Stimulated activated naive B cell treated with anti-CD40 and anti-IgM and Interleukin-4, amounts not matched to agents 10 μg/mL and 1 μg/mL and 100 μg/mL, for 72 hours (primary cell): ENCODE measurements at places on chromosomes 5 and 9.

- DNase-seq = no peak
These were observed 406.9 kb upstream of the NMUR2 start for GRCh38 chr5:152811988-152812387.

DNA sequence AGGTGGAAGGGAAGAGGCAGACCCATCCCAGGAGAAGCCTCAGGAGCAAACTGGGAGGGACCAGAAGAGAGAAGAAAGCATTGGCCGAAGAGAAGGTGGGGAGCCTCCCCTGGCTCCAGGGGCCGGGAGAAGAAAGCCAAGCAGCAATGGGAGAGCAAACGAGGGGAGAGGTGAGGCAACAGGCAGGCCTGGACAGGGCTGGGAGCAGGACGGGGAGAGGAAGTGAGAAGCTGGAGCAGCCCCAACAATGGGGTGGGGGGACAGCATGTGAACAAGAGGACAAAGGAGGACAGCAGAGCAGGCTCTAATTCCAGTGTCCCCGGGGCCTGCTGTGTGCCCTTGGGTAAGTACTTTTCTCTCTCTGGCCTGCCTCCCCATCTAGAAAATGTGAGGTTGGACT is 115.3 kb downstream of the PSD2 start:
- DNase-seq = no peak

- DNase-seq = no peak
These were observed 175.1 kb downstream of the CCDC192 start for GRCh38 chr5:127878174-127878750.

GRCh38 chr9:85112933-85113418 is 443.4 kb downstream of the NTRK2 start:
- no peak for DNase-seq

DNA sequence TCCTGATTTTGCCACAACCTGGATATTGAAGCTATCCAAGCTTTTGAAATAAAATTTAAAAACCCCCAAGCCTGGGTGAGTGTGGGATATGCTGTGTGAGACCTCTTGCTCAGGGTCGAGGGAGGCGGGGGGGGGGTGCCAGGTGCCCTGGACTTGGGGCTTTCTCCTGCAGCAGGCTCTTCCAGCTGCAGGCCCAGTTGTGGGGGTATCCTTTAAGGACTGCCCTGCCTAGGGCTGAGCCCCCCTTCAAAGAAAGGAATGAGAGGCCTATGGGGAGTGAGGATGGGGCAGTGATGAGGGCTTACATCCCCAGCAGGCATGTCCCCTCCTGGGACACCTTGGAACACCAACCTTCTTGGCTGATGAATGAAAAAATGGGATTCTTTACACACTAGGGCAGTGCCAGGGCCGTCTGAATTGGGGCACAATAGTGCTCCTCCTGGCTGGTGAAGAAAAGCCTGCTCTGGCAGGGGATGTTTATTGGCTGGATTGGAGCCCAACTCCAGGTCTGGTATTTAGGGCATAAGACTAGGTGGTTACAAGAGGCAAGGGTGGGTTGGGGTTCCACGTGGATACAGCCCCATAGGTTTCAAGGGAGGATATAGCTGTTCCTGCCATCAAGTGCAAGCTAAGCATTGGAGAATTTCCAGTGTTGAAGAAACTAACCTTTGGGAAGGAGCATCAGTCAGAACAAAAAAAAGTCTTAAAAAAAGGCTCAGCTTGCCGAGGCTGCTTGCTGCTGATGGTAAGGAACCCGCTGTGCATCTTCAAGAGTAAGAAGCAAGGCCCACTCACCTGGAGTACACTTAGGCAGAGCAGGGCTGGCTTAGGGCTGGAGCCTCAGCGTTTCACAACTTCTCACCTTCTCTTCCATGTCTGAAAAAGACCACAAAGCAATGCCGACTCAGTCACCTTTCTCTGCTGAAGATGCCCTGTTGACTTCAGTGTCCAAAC is 7.0 kb downstream of the HNRNPAB start:
- DNase-seq = no peak

DNA sequence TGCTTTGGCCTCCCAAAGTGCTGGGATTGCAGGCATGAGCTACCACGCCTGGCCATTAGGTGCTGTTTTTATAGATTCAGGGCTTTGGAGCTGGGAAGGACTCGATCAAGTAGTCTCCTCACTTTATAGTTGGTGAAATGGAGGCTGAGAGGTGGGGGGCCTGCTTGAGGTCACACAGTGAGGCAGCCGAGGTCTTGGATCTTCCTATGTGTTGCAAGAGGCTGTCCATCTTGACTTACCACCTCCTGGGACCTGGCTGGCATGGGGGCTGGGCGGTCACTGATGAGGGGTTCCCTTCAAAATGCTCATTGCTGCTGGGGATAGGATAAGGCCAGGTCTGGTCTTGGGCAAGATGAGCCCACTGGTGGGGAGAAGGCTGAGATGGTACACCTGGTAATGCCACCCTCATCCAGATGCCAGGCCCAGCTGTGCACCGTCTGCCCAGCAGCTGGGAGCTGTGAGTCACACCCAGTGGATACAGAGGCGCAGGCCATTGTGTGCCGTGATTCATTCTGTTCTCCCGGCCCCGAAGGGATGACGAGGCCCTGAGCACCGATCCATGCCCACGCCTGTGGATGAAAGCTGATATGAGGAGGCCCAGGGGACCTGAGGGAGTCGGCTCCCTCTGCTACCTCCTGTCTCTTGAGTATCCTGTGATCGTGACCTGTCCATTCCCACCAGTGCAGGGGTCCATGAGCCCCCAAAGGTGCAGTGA is 10.5 kb upstream of the NDST1 start:
- no peak for DNase-seq

DNA sequence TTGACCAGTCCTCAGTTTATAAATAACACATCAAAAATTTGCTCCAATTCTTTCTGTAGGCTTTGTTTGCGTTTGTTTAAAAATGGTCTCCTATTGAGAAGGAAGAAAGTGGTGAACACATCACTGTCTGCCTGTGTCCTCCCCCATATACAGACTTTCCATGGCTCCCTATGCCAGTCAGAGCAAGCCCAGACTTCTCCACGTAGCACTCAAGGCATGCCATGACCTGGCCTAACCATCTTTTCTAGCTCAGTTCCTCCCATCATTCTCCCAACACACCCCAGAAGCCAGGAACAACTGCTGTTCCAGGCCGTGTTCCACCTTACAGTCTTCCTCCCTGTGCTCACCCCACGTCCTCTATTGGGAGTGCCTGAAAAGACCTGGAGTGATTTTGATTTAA is 129.6 kb upstream of the ZNF618 start:
- no peak for DNase-seq
